ENCODE measurements at places on chromosomes 2 and 18.

- DNase-seq: no peak
These were observed 62.6 kb downstream of the PTPN2 start for GRCh38 chr18:12821408-12821807.

DNA sequence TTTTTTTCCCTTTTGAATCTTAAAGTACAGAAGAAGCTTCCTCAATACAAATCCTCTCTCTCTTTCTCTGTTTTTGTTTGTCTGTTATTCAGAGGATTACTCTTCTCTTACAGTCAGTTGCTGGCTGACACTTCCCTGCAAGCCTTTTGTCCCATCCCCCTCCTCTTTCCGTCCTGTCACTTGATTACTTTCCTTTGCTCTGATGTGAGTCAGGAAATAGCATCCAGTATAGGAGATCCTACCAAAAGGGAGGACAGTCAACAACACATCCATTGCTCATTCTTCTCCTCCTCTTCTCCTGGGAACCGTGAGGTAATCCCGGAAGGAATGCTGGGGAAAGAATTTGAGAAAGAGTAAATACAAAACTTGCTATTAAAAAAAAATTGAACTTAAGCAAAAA, 79.3 kb upstream of the SCN7A start:
- DNase-seq: no peak

- DNase-seq: no peak
These were observed 111.3 kb downstream of the DCC start for GRCh38 chr18:52451256-52451655.

DNA sequence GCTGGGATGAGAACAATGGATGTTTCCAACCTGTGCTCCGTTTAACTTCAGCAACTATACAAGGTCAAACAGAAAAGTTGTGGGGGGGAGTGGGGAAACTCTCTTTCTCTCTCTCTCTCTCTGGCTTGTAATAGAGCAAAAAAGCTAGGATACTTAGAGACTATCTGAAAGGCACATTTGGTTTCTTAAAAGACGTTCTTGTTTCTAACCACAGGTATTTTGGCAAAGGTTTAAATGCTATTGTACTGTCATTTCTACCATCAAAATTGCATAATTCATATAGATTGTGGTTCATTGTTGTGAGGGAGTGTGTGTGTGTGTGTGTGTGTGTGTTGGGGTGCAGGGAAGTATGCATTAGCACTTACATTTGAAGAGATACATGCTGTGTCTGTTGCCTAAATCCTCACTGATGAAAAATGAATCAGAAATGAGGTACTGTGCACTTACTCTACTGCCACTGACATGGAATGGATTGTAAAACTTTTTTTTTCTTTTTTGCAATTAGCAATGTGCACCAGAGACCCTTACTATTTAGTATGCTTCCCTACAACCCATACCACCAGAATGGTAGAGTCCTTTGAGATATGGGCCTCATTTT, 841.0 kb upstream of the PIK3C3 start:
- no peak for DNase-seq

- no peak for DNase-seq
These were observed 52.5 kb downstream of the KCNF1 start for GRCh38 chr2:10964052-10964790.

DNA sequence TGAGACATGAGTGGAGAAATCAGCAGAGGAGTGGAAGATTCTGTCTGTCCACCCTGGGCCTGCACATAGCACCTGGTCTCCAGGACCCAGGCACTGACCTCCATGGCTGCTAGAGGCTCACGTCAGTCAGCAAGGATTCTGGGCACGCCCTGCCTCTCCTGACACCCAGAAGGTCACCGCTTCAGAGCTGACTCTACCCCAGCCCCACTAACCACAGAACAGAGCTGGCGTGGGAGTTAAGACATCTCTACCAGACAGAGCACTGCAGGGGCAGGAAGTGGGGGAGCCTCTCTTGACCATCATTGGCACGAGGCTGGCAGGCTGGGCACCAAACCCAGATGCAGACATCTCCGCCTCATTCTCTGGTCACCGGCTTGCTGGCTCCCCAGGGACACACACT, 3.0 kb downstream of the ADCY3 start:
- no peak for DNase-seq

DNA sequence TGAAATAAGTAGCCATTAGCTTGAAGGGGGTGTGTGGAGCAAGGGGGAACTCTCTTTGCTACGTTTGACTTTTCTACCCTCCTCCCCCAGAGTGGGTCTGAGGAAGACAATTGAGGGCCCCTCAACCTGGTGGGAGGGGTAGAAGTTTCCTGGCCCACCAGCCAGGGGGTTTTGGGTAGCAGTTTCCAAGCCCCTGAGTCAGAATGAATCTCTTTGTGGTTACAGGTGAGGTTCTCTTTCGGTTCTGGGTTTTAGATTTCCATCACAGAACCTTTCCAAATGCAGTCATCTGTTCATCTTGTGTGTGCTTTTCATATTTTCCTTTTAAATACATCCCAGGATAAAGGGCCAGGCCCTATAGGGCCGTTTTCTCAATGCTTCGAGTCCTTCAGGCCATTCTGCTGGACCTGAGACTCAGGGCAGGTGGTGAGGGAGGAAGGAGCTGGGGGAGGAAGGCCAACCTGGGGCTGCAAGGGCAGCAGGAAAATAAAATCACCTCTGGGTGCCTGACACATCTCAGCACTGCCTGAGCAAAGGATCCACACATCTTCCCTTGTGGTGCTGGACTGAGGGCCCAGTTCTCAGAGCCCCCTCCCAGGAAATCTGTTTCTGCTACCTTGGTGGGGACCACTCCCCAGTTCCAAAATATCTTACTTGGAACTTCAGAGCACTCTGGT, 4.7 kb downstream of the LBH start:
- no peak for DNase-seq

DNA sequence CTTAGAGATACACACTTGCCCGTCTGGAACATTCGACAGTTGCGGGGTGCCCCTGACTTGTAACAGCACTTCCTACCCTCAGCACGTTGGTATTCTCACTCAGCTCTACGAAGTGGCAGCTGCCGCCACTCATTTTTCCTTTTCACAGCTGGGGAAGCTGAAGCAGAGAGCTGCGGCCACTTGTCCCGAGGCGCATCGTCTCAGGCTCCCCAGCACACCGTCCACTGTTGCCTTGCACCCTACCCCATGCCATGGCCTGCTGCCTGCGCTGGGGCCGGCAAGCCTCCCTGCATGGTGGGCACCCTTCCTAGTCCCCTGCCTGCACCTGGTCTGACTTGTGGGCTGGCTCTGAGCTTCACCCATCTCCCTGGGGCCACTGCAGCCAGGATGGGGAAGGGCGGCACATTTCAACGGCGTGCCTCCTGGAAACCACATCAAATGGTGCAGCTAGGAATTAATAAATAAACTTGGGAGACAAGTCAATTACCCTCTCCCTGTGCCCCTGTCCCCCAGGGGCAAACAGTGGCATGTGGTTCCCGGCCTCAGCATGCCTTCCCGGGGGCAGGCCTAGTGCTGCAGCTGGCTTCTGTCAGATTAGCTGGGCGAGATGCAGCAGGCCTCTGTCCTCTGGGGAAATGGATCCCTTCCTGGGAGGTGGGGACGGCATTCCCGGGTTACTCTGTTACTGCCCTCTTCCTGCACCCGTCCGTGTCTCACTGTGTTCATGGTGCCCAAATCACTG, 64.7 kb upstream of the HAAO start:
- no peak for DNase-seq

GRCh38 chr2:9897846-9898245, 53.6 kb upstream of the GRHL1 start:
- peak; percentile 26 for DNase-seq

DNA sequence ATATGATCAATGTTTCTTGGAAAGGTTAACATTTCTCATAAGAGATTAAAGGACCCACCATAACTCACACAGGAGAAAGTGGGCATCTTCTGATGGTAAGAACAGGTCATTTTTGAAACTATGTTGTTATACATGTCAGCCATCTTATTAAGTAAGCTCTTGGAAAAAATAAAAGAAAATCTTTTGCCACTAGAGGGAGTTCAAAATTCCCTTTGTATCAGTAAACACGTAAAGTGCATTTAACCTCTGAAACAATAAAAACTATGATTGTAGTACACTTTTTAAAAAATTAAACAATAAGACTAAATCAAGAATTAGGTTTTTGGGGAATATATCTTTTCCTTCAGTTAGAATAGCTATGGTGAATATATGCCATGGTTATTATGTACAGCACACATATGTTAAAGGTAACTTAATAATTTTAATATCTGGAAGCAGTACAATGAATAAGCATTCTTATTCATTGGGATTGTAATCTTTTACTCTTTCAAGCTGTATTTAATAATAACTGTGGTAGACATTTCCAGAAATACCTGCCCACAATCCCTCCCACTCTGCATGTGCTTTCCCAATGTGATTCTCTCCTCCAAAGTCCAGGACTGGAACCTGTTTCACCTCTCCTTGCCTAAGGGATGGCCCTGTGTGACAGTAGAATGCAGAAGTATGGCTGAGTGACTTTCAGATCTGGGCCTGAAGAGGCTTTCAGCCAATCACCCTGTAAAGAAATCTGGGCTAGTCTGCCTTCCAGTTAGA, 64.2 kb downstream of the RBMS1 start:
- peak; percentile 67 for DNase-seq

DNA sequence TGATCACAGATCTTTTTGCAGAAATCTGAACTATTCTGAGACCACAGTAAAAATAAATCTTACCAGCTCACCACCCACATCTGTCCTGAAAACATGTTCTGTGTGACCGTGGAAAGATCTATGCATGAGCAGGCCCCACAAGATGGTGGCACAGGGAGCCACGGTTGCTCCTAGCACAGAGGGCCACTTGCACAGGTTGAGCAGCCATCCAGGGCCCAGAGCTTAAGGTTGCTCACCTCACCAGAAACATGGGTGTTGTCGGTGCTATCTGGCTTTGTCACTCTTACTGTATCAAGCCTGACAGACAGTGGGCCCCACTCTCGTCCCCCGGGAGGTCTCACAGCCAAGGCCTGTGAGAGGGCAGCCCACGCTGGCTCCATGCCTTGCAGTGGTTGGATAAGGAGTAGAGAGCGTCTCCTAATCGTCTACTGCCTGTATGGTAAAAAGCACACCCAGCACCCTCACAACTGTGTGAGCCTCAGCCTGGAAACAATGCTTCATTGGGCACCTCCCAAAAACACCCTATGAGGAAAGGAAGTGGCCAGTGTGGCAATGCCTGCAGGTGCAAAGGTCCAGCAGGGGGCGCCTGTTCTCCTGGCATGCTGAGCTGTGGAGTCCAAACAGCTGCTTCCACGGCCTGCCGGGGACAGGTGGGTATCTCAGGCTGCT, 19.6 kb downstream of the TUBB6 start:
- peak; percentile 35 for DNase-seq

- no peak for DNase-seq
These were observed 32.9 kb downstream of the PTPRM start for GRCh38 chr18:7600036-7600435.

DNA sequence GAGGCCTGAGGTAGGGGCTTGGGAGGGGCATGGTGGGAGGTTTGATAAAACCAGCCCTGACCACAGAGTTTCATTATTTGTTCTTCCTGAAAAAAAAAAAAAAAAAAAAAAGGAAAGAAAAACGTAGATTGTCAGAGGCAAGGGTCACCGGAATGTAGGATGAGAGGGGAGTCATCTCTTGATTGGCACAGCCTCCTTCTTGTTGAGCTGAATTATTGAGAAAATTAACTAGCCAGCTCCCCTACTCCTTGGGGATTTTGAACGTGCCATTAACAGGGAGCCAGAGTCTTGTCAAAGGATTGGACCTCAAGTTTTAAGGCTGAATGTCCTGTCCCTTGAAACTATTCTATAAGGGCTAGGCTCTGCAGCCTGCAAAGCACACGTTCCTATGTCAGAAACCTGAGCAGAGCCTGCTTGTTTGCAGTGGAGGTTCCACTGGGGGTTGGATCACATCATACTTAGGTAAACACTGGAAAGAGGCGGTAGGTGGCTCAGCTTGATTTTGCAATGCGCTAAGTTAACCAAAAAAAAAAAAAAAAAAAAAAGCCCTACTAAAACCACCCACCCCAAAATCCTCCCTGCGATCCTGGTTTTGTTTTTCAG, 2.3 kb downstream of the INHBB start:
- DNase-seq: no peak

DNA sequence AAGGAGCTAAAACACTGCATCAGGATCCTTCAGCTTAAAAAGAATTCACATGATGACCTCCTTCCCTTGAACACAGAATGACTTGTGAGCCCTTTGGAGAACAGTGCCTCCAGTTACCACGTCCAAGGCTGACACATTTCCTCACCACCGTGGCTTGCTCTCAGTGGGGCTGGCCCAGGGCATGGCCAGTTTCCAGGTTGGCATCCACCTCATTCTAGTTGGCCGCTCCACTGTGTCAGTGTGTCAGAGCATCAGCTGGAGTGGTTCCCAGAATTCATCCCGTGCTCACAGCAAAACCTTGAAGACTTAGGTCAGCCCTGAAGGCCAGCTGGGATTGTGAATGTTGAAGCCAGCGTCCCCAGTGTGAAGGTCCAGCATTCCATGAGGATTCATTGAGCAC, 158.5 kb downstream of the INSIG2 start:
- peak; percentile 44 for DNase-seq

- no peak for DNase-seq
These were observed 296.0 kb downstream of the TMX3 start for GRCh38 chr18:68418881-68419280.

DNA sequence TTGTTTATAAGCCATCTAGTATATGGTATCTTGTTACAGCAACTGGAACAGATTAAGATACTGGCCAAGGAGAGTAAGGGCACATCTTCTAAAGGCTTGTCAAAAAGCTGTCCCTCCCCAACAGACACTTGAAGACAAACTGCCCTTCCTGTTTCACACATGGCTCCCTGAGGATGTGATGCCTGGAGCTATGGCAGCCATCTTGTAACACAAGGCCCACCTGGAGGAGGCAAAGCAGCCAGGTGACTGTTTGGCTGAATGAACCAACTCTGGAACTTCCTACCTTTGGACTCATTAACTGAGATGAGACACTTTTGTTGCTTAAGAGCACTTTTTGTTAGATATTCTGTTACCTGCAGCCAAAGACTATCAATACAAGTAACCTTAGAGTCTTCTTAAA, 54.4 kb downstream of the SNORC start:
- DNase-seq: no peak

GRCh38 chr2:60540074-60540473, 13.4 kb downstream of the BCL11A start:
- DNase-seq: no peak

- no peak for DNase-seq
These were observed 76.1 kb downstream of the THADA start for GRCh38 chr2:43519643-43520221.

GRCh38 chr2:120140866-120141265, 82.3 kb downstream of the TMEM185B start:
- no peak for DNase-seq

- no peak for DNase-seq
These were observed 14.7 kb upstream of the EML6 start for GRCh38 chr2:54708584-54709335.

- DNase-seq: peak; percentile 77
These were observed 32.7 kb downstream of the SIX3 start for GRCh38 chr2:44974064-44974715.

GRCh38 chr2:232772531-232772930, 3.8 kb downstream of the KCNJ13 start:
- no peak for DNase-seq

- no peak for DNase-seq
These were observed 161.8 kb downstream of the SOCS6 start for GRCh38 chr18:70450426-70451253.

- no peak for DNase-seq
These were observed 77.2 kb upstream of the NFU1 start for GRCh38 chr2:69514406-69514805.

Data from NCI-H446 (cell line).